ENCODE measurements at places on chromosomes 5 and 9. TPM values are rescaled to one million over a fixed set of nuclear protein-coding genes. Genes with fewer than 3 reads are reported as not detected.

Gene GMCL2
- total RNA-seq: not detected

Gene OLFML2A
- 1.00 TPM for total RNA-seq

Gene ADAMTSL1
- total RNA-seq: 6.5 TPM

Gene FOXD4L6
- under 0.01 TPM for total RNA-seq

Gene ANXA2R
- total RNA-seq: 0.46 TPM

Gene INSL4
- not detected for total RNA-seq

Gene MSX2
- 2.9 TPM for total RNA-seq

Gene INSYN2B
- not detected for total RNA-seq

Gene CTSV
- total RNA-seq: 5.2 TPM

Gene RNF183
- not detected for total RNA-seq

Gene SLC36A2
- total RNA-seq: not detected

Gene KIAA1958
- total RNA-seq: 1.7 TPM

Gene SPINK7
- total RNA-seq: not detected

Gene HSPA9
- total RNA-seq: 390 TPM

Gene ANKRD18B
- 5.7 TPM for total RNA-seq

Gene ITK
- total RNA-seq: 1.4 TPM

Gene ANKDD1B
- 0.46 TPM for total RNA-seq

Gene CTXN3
- total RNA-seq: not detected
